Fibroblast of skin of back (primary cell): ENCODE measurements at places on chromosomes 6 and 20.

GRCh38 chr6:6901205-6901719, 206.5 kb upstream of the RREB1 start:
- DNase-seq: no peak

DNA sequence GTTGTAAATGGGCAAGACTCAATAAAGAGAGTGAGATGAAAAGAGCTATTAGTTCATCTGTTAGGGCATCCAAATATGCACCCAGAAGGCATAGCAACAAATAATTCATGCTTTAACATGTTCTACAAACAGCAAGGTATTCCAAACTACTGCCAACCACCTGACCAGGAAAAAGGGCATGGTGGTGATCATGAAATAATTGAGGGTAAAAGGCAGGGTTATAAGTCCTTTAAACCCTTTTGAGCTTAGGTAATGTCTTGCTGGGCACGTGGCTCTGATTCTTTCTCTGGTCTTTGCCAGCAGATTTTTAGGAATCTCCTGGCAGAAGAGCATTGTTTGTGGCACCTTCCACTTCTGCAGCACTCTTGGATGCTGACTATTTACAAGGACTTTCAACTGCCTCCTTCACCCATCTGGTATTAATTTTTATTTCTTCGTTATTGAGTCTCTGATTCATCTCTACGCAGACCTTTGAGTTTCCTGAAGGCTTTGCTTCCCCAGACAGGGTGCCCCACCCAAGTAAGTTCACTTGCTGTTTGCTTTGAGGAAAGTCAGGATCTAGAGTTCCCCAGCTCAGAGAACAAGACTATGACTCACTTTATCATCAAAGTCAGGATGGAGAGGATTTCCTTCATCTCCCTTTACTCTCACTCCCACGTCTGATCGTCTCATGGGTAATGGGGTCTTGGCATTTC, 83.4 kb upstream of the NEDD9 start:
- DNase-seq: peak; percentile 98

GRCh38 chr6:36914227-36914794, 28.6 kb downstream of the C6orf89 start:
- peak; percentile 31 for DNase-seq

GRCh38 chr6:1442929-1443328, 53.6 kb downstream of the FOXF2 start:
- DNase-seq: no peak

DNA sequence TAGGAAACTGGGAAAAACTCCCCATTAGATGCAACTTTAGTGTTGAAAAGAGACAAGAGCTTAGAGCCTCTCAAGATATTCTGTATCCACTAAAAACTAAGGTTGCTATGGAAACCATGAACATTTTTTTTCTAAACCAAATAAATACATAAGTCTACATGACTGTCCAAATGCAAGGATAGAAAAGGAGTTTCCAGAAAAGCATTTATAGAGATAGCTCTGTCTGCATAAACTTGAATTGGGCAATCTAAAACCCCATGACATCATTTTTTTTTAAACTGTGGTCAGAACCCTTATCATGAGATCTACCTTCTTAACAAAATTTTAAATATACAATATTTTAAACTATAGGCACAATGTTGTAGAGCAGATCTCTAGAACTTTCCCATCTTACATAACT, 36.4 kb upstream of the FAM83B start:
- DNase-seq: no peak

- no peak for DNase-seq
Measured at GRCh38 chr6:154134471-154135147, 95.6 kb downstream of the OPRM1 start.

DNA sequence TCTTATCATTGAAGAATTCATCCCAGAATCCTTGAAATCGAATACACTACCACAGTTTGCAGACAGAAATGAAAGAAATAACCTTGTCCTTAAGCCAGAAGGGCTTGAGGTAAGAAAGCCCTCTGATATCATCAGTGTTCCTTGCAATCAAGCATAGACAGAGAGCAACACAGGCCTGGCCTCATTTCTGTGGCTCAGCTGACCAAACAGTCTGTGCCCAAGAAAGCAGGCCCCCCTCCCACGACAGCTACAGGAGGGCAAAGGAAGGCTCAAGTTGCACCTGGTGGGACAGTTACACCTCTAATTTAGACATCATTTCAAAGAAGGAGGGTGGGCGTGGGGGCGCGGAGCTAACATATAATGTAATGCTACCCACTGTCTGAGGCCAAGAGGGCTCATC, 21.6 kb downstream of the KIF16B start:
- DNase-seq: no peak

- no peak for DNase-seq
Measured at GRCh38 chr6:37967651-37968050, 148.1 kb downstream of the ZFAND3 start.

- DNase-seq: no peak
Measured at GRCh38 chr6:164005004-164005711, 590.6 kb downstream of the QKI start.
